ENCODE measurements at places on chromosomes 6 and 20.

- DNase-seq: no peak
Measured at GRCh38 chr6:139758209-139758611, 383.8 kb upstream of the CITED2 start.

- no peak for DNase-seq
Measured at GRCh38 chr6:38508894-38509293, 130.8 kb downstream of the BTBD9 start.

- DNase-seq: no peak
Measured at GRCh38 chr6:67883500-67884366, 751.3 kb upstream of the ADGRB3 start.

- peak; percentile 78 for DNase-seq
Measured at GRCh38 chr6:25050356-25050755, 114.6 kb upstream of the RIPOR2 start.

DNA sequence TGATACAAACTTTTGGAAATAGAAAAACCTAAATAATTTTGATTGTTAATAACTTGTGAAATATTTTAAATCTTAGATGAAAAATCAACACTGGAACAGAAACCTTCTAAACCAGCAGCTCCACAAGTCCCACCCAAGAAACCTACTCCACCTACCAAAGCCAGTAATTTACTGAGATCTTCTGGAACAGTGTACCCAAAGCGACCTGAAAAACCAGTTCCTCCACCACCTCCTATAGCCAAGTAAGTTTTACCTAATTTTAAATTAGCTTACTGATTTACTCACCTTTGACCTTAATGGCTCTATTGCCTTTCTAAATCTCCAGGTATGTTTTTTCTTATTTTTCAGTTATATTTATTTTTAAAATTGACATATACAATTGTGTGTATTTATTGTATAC, 102.6 kb upstream of the ADGRF4 start:
- no peak for DNase-seq

DNA sequence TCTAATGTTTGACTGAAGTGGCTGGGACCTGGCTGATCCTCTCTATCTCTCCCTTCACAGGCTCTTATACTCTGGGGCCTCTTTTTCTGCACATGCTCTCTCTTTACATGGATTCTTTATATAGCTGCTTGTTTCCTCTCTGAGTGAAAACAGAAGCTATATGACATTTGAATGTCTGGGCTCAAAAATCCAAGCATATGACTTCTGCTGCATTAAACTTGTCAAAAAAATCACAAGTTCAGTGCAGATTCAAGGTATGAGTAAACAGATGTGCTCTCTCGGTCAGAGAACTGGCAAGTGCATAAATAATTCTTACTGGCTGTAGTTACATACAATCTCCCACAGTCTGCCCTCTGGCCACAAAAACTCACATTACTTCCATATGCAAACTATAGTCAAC, 96.6 kb downstream of the LCA5 start:
- DNase-seq: no peak

- no peak for DNase-seq
Measured at GRCh38 chr6:102799051-102799450, 1405.5 kb downstream of the GRIK2 start.
